ENCODE measurements at places on chromosomes 2 and 18.

- DNase-seq, result no peak
Measured at GRCh38 chr2:234331566-234331965, 165.3 kb downstream of the ARL4C start.

DNA sequence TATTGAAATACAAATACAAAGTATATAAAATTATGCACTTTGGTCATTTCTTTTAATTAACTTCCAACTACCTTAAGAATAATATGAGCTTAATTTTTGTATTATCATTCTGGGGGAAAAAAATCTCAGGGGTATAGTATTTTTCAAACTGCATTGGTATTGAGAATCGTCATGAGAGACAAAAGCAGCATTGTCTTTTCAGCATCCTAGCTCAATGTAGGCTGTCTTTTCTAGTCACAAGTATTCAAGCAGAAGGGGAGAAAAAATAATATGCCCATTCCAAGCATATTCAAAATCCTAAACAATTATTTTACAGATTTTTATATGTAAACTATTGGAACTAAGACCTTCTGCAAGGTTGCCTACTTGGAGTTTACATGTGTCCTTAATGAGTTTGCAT lies 693.3 kb downstream of the LRP1B start:
- no peak for DNase-seq

DNA sequence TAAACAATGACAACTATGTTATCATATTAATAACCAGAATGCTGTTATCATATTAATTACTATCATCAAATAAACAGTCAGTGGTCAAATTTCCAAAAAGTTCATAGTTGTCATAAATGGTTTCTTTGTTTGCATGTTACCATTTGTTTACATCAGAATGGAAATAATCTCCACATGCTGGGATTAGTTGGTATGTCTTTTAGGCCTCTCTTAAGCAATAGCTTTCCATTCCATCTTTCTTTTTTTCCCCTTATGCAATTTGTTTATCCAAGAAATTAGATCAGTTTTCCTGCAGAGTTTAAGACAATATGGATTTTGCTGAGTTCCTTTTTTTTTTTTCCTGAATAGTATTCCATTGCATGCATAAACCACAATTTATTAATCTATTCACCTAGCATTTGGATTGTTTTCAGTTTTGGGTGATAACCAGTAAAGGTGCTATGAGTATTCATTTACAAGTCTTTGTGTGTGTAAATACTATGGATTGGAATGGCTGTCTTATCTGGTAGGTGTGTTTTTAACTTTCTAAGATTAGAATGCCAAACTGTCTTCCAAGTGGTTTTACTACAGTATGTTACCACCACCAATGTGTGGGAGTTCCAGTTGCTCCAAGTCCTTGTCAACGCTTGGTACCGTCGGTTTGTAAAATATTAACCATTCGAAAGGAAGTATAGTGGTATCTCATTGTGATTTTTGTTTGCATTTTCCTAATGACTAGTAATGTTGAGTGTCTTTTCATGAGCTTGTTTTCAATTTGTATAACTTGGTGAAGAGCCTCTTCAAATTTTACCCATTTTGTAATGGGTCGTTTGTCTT lies 33.3 kb upstream of the TXNDC2 start:
- DNase-seq, result no peak

GRCh38 chr2:11798701-11799435 lies 52.4 kb downstream of the LPIN1 start:
- DNase-seq, result no peak

- no peak for DNase-seq
Measured at GRCh38 chr2:165706960-165707487, 87.0 kb downstream of the GALNT3 start.

DNA sequence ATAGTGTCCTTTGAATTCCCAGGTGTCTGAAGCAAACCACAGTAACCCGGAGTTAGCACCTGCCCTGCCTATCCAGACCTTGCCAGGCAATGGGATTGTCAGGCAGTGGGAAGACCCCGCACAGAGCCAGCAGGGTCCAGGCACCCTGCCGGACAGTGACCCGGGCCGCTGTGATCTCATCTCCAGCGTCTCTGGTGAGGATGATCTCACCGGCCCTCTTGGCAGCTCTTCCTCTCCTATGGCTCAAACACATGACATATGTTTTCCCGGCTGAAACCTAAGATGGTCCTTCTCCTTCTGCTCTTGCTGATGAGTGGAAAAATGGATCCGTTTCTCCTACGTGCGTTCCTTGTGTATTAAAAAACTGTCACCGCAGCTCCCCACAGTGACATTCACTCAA lies 75.1 kb downstream of the ACOXL start:
- DNase-seq, result no peak

DNA sequence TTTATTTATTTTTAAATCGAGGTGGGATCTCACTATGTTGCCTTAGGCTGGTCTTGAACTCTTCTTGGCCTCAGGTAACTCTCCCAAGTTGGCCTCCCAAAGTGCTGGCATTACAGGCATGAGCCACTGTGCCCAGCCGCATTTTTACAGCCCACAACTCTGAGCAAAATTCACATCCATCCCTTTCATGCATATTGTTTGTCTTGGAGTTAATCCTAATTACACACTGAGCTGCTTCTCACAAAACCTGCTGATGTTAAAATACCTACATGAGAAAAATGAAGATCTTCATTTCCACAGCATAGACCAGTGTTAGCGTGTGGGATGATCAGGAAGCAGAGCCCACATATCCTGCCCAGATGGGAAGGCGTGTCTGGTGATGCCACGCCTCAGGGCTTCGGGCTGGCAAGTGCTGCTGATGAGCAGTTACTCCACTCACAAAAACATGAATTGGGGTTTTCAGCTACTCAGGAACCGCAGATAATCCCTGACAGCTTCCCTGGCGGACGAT lies 14.6 kb downstream of the ITGB1BP1 start:
- DNase-seq, result no peak

GRCh38 chr2:73457982-73458381 lies 72.3 kb downstream of the ALMS1 start:
- no peak for DNase-seq

DNA sequence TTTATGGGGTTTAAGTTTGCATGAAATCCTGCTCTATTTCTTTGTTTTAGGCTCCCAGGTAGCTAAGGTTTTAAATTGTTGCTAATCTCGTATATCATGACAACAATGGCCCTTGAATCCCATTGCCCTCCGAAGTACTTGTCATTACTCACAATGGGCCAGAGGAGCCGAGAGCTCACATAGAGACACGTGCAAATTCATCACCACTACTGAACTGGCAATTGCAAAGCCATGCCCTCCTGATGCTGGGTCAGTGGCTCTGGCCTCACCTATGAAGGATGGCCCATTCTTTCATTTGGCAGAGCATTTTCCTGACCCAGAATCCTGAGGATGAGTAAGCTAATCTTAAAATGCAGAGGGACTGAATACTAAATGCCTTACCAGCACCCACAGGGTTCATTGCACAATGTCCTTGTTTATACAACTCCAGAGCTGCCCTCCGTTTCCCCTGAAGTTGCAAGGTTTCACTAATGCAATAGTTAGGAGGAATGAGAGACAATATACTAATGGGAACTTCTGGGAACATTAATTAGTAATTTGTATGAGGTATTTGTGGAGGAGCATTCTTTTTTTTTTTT lies 71.6 kb upstream of the GAREM1 start:
- DNase-seq, result no peak

DNA sequence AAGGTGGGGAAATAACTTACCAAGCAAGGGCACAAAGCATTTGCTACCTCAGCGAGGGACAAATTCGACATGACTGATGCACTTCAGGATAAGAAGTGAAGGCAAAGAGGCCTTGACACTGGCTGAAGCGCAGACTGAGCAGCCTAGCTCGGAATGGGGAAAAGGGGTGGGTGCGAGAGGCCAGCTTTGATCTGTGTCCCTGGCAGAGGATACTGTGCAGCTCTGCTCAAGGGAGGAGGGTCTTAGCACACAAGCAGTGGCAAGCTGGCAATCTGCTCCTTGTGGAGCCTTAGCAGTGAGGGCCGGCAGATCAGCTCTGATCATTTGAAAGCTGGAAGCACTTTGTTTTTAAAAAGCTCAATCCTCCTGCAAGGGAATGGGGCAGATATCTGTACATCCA lies 222.3 kb downstream of the ZBTB7C start:
- no peak for DNase-seq

GRCh38 chr2:22904126-22904684 lies 480.8 kb upstream of the KLHL29 start:
- DNase-seq, result no peak

GRCh38 chr18:73717570-73717969 lies 430.1 kb downstream of the FBXO15 start:
- DNase-seq, result no peak

DNA sequence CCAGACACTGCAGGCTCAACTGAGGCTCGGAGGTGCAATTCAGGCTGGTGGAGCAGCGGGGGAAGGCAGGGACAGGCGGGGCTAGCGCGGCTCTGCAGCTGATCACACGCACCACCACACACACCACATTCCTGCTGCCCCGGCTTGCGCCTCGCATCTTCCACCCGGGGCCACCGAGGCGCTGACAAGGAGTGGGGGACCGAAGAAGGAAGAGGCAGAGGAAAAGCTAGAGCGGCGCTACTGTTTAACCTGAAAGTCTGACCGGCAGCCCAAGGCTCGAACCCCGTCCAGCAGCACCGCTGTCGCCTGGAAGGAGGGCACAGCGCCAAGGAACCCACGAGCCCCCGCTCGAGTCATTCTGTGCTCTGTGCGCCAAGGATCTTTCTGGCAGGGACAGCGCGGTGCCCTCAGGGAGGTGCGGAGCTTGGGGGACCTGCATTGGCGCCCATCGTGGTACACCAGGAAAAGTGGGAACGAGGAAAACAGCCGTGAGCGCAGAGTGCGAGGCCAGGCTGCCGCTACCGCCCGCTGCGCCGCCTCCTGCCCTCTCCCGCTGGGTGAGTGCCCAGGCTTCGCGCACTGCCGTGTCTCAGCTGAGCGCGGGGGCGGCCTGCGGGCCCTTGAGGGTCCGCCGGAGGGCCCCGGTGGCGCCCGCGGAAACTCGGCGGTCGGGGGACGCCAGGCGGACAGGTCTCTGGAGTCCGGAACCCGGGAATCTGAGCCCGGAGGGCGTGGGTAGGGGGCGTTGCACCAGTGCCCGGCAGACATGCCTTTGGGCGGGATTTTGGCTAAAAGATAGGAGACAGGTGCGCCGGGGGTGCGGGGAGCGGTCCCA lies 860 bp upstream of the KCNJ3 start:
- no peak for DNase-seq

- DNase-seq, result no peak
Measured at GRCh38 chr2:65390134-65390533, 42.3 kb downstream of the SPRED2 start.

- no peak for DNase-seq
Measured at GRCh38 chr2:176636401-176636800, 367.2 kb downstream of the MTX2 start.

DNA sequence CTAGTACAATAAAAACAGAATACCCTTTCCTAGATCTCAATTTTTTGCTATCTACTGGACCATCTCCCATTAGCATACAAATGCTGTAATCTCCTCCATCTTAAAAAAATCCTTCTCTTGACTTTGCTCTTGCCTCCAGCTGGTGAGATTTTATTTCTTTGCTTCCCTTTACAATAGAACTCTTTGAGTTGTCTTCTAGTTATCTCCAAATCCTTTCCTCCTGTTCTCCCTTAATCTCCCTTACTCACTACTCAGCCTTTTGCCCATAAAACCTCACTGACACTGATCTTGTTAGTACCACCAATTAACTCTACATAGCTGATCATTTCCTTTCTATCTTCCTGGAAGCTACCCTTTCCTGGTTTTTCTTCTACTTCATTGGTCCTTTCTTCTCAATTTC lies 63.5 kb upstream of the FRZB start:
- no peak for DNase-seq

GRCh38 chr2:8414946-8415879 lies 266.6 kb upstream of the ID2 start:
- DNase-seq, result no peak

DNA sequence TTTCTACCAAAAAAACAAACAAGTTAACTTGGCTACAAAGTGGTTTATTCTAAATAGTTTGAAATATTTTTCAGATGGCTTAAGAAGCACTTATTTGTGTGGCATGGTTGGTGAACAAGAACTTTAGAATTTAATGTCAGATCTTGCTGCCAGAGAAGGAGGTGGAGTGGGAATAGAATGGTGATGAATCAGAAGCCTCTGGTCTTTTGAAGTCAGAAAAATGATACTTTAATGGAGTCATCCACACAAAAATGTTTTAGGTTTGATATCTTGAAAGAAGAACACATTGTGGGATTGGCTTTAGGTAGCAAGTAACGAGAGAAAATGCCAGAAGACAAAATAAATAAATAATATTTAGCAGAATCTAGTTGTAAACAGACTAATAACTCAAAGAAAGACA lies 243.1 kb upstream of the FANCL start:
- DNase-seq, result no peak

- no peak for DNase-seq
Measured at GRCh38 chr2:43154685-43155084, 71.7 kb downstream of the ZFP36L2 start.

DNA sequence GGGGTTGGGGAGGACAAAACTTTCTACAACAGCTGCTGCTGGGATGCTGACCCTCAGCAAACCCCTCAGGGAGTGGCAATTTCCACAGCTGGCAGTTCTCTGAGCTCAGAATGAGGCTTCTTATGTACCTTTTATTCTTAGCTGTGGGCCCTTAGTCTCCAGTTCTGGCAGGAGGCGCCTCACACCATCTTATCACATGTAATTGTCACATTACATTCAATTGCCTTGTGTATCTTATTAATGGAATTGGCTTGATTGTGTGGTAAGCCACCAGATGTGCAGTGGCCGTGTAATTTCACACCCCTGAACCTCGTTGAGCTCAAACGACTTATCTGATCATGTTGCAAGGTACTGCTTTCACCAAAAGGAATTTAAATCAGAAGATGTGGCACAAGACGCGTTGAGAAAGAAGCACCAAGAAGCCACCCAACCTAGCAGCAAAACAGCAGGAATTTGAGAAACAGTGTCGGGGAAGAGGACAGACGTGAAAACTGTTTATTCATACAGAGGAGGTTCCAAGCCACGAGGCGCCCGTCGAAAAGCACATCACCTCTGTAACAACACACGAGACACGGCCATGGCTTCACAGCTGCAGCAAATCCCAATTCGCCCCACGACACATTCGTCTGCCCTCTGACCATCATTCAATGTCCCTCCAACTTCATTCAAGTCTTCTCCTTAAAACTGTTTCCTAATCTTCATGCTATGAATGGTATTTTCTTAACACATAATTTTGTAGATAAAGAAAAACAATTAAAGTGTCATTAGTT lies 53.6 kb upstream of the LPIN2 start:
- DNase-seq, result no peak
